ENCODE measurements at places on chromosomes 3 and 15.
A peak's percentile ranks its signal among the peaks of the same experiment; 100 is the strongest.

GRCh38 chr15:81097116-81097889 is 36.8 kb upstream of the CFAP161 start:
- DNase-seq = no peak

- DNase-seq = no peak
Observed at GRCh38 chr3:73504239-73504638, 120.5 kb downstream of the PDZRN3 start.

DNA sequence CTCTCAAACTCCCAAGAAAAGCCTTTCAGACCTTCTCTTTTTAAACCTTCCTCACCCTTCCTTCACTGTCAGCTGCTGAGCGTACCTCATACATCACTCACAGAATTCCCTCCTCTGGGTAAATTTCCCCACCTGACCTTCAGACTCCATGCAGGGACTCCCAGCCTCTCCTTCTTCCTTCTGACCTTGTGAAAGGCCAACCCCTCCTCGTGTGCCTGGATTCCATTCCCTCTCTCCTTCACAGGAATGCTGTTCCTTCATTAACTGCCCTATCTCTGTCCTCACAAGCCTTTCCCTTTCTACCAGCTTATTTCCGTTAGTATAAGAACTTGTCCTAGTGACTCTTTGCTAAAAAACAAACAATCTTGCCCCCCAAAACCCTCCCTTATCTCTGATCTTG is 69.7 kb upstream of the MME start:
- no peak for DNase-seq

DNA sequence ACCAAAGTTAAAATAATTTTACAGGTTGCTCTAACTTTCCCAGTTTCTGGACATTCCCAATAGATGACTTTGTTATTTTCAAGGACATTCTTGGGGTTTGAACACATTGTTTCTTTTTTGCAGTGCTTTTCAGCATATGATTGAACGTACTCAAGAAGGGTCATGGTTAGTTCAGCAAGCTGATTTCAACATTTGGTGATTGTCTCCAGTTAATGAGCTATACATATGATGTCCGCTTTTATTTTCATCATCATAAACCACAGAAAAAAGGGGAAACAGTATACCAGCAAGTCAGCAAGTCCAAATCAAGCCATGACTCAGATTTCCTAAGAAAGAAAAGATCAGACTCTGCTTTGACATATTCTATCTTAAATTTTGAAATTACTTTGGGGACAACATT is 69.4 kb downstream of the B3GALNT1 start:
- DNase-seq = no peak

- DNase-seq = no peak
Observed at GRCh38 chr3:118772547-118773011, 262.1 kb downstream of the IGSF11 start.

- DNase-seq = peak; percentile 44
Observed at GRCh38 chr15:81293728-81294515, 30.0 kb downstream of the STARD5 start.

GRCh38 chr15:68415501-68416157 is 16.3 kb downstream of the ITGA11 start:
- no peak for DNase-seq

DNA sequence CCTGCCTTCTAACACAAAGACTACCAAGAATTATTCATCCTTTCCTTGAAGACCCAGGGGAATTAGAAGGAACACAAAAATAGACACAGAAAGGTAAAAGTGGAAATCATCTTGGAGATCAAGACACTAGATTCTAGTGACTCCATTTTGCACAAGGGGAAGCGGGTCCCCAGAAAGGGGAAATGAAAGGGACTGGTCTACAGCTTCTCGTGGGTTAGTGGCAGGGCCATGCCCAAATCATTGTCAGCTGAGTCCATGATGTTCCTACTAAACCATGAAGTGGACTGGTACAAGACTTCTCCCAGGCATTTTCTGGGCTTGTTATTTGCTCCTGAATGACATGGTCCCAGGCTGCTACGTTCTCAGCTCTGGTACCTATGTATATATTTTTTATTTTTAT is 230.7 kb upstream of the TPRG1 start:
- DNase-seq = no peak

DNA sequence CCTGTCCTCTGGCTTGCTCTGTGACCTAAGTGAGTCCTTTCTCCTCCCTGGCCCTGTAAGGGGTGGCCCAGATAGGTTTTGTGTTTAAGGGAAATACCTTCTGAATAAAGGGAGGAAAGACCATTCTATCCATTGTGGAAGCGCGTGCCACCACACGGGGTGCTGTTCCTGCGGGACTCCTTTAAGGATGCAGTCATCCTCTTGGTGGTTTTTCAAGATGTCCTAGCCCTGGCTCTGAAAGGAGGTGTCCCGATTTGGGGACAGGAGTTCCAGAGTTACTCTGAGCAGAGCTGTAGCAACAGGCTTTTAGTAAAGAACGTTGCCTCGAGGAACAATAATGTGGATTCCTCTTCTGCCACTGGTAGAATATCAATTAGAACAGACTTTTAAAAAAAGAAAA is 9.6 kb downstream of the SLC6A6 start:
- no peak for DNase-seq

DNA sequence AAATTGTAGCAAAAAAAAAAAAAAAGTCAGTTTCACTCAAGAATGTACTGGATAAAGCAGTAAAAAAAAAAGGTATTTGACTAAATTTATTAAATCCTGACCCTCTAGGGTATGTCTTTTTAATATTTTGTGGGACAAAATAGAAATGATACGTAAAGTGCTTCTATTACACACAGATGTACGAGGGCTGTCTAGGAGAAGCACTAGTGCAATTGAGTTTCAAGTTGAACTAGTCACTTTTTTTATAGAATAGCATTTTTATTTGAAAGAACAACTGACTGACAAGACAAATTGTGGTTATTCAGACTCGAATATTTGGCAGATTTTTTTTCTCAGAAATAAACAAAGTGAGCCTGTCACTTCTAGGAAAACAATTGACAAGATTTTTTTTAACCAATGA is 49.0 kb downstream of the CCDC54 start:
- DNase-seq = no peak

DNA sequence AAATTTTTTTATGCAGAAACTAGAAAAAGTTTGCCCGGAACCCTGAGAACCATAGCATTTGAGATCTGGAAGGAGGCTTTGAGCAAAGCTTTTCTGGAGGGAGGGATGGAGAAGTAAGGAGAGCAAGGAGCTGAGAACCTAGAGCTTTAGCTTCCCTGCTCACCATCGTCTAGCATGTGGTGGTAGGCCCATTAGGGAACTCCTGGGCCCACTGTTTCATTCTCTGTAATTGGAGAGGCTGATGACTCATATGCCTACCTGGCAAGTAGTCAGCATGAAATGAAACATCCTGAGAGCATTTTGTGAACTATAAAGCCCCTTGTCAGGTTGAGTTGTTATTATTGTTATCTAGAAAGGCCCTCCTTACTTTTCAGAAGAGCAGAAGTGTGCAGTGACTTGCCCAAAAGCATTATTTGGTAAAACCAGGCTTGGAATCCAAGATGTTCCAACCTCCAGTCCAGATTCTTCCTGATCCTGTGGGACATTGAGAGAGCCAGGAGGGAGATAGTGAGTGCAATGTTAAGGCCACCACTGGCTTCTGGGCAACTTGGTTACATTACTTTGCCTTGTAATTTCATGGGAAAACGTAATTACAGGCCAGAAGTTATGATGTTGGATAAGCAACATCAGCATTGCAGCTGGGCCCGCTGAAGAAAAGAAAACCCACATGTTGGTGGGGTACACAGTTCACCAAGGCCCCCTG is 104.5 kb upstream of the BFSP2 start:
- no peak for DNase-seq

GRCh38 chr15:77641999-77642398 is 9.3 kb upstream of the LINGO1 start:
- no peak for DNase-seq

All from stimulated activated CD8-positive, alpha-beta memory T cell treated with anti-CD3 and anti-CD28 coated beads, Interleukin-4, amount 100 ng/mL, for 1 hour (primary cell).